Stimulated activated CD4-positive, alpha-beta T cell treated with anti-CD3 and anti-CD28 coated beads, Interleukin-2, amount 100 ng/mL, for 4 hours (primary cell): ENCODE measurements at places on chromosomes 5 and 9.

GRCh38 chr5:41770799-41771198, 99.4 kb downstream of the OXCT1 start:
- no peak for DNase-seq

GRCh38 chr5:95727764-95728191, 3.4 kb upstream of the RHOBTB3 start:
- DNase-seq: no peak

GRCh38 chr9:130286781-130287428, 21.3 kb downstream of the HMCN2 start:
- no peak for DNase-seq

DNA sequence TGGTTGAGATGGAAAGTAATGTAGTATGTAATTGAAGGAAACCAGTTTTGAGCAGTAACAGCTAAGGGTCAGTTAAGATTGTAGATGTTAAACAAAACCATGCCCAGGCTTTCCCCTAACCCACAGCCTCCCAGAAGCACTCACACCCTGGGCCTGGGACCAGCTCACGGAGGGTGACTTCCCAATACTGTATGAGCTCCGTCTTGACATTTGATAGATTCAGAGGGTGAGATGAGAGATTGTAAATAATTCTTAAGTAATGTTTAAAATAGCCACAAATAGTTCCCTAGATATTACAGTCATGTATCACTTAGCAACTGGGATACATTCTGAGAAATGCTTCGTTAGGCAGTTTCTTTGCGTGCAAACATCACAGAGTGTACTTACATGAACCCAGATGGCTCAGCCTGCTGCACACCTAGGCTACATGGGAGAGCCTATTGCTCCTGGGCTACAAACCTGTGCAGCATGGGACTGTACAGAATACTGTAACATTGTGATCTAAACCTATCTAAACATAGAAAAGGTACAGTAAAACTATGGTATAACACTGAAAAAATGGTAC, 140.7 kb downstream of the FANCC start:
- DNase-seq: no peak

DNA sequence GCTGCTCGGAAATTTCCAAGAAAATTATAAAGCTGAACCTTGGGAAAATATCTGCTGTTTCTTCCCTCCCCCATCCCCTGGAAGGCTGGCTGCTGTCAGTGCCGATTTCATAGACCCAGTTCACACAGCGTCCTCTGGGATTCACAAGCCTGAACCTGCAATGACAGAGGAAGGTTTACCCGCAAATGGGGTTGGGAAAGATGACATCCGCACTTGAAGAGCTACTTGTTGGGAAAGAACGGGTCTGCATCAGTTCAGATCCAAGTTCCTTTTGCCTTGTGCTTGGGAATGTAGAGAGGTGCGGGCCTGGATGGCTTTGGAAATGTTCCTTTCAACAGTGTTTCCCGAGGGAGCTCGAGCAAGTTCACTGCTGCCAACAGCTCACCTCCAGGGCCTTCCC, 13.9 kb downstream of the PCDH12 start:
- no peak for DNase-seq

GRCh38 chr5:175820230-175820629, 51.1 kb upstream of the CPLX2 start:
- DNase-seq: no peak

- no peak for DNase-seq
Measured at GRCh38 chr5:175281714-175282113, 162.3 kb downstream of the DRD1 start.

GRCh38 chr5:158373608-158374395, 514.9 kb upstream of the CLINT1 start:
- DNase-seq: no peak

DNA sequence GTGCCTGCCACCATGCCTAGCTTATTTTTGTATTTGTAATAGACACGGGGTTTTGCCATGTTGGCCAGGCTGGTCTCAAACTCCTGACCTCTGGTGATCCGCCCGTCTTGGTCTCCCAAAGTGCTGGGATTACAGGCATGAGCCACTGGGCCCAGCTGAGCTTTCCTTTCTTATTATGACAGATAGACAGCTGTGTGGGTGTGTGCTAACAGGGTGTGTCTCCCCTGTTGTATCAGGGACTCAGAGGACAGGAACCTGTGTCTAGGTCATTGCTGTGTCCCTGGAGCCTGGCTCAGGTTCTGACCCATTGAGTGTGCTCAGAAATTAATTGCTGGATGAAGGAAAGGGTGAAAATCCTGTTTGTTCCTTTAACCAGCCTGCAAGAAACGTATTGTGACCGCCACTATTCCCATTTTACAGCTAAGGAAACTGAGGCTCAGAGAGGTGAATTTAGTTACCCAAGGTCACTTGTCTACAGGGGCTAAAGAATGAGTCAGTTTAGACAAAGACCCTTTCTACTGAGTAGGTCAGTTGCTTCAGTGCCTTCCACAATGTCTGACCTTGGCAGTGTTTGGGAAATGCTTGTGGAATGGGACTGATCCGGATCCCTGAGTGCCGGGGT, 16.8 kb downstream of the NCS1 start:
- DNase-seq: no peak

DNA sequence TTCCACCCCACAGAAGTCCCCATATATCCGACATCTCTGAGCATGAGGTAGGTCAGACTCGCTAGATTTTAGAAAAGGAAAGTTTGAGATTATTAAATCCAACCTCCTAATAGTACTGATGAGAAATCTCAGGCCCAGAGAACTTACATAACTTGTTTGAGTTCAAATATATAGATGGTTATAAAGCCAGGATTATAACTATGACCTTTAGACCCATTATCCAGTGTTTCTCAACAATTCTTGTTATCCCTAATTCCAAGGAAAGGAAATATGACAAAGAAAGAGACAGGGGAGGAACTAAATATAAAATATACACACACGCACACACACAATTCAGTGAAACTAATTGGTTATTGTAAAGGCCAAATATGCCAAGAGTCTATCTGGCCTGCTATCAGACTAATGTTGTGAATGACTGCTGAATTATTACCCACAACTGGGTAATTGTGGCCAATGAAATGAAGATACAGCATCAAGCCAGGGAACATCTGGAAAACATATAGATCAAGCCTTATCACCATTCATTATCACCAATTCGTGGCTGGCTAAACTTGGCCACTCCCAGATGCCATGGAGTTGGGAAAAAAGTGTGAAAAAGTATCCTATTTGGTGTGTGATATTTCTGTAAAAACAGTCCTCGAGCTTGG, 248.4 kb downstream of the PRELID2 start:
- no peak for DNase-seq

DNA sequence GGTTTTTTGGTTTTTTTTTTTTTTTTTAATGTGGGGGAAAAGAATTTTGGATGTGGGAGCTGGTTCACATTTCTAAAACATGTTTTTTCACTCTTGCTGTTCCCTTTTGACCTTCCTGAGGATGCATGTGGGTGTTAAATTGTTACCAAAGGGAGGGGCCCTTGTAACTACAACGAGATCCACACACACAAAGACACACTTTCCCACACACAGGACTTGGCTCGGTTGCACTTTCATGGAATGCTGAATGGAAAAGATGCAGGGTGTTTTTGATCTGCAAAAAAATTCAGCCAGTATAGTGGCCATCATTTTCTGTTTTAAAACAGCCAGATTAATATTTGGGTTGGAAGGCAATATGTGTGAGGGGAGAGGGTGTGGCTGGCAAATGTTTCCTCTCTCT, 576.9 kb downstream of the EBF1 start:
- no peak for DNase-seq

DNA sequence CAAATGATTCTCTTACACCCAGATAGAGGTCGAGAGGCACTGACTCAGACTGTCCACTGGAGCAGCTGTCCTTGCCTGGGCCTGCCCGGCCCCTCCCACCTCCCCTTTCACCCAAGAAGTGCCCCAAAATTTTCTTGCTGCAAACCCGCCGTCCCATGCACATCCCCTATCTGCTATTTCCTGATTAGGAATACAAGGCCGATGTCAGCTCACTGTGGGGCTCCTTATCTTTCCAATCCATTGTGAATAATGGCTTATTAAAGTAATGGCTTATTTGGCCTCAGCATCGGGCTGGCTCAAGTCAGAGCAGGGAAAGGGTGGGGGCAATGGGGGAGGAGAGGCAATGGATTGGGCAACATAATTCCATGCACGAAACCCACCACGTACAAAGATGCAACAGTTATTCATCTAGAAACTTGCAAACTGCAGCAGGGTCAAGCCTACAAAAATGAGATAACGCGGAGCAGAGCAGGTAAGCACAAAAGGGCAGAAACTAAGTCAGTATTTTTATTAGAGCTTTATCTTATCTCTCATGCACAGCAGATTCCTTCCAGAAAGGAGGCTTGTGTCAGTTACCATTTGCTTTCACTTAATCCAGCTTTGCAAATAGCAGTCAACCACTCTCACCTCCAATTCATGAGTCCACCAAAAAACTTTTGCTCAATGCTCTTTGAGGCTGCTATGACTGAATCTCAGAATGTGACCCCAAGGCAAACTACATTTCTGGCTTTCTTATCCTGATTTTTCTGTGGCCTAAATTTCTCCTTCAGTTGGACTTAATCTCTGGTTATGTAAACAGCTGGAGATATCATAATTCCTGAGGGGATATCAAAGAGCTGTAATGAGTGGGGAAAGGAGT, 138.2 kb upstream of the OSMR start:
- DNase-seq: no peak

DNA sequence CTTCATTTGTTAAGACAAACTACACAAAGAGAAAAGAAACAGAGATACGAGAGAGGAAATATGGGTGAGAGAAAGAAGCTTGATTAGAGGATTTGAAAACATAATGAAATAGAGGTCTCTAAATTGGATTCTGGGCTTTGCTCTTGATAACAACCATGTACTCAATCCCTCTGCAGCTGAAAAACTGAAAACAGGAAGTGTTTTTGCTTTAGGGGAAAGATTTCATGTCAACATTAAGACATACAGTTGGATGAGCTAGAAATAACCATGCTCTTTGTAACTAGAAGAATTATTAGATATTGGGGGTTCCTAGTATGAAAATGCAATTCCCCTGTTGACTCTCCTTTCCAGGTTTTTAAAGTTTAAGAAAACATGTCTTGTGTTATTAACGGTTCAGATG, 21.9 kb downstream of the CRHBP start:
- no peak for DNase-seq

GRCh38 chr5:125112196-125112595, 365.8 kb upstream of the ZNF608 start:
- DNase-seq: no peak

- DNase-seq: no peak
Measured at GRCh38 chr9:77015327-77016048, 4.0 kb upstream of the FOXB2 start.

GRCh38 chr9:27601396-27601795, 28.1 kb upstream of the C9orf72 start:
- DNase-seq: no peak

GRCh38 chr9:82127465-82127864, 138.9 kb downstream of the SPATA31D1 start:
- DNase-seq: no peak

DNA sequence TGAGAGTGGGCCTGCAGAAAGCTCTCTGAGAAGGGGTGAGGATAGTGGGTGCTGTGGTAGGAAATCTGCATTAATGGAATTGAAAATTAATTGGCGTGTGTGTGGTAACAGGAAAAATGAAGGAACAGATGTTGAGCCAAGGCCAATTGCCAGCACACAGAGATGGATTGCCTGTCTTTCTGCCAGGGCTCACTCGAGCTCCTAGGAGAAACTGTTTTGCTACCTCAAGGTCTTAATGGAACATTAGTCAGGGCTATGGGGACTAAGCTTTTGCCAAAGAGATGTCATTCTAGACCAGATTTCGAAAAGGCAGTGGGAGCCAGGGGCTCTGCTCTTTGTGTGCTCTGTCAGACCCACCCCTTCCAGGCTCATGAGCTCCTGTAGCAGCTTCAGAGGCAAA, 124.0 kb upstream of the EFNA5 start:
- DNase-seq: no peak

GRCh38 chr5:123809594-123810221, 297.7 kb downstream of the CSNK1G3 start:
- no peak for DNase-seq

GRCh38 chr5:175195698-175196656, 248.0 kb downstream of the DRD1 start:
- DNase-seq: no peak

GRCh38 chr5:54171645-54172384, 138.6 kb downstream of the ARL15 start:
- no peak for DNase-seq

DNA sequence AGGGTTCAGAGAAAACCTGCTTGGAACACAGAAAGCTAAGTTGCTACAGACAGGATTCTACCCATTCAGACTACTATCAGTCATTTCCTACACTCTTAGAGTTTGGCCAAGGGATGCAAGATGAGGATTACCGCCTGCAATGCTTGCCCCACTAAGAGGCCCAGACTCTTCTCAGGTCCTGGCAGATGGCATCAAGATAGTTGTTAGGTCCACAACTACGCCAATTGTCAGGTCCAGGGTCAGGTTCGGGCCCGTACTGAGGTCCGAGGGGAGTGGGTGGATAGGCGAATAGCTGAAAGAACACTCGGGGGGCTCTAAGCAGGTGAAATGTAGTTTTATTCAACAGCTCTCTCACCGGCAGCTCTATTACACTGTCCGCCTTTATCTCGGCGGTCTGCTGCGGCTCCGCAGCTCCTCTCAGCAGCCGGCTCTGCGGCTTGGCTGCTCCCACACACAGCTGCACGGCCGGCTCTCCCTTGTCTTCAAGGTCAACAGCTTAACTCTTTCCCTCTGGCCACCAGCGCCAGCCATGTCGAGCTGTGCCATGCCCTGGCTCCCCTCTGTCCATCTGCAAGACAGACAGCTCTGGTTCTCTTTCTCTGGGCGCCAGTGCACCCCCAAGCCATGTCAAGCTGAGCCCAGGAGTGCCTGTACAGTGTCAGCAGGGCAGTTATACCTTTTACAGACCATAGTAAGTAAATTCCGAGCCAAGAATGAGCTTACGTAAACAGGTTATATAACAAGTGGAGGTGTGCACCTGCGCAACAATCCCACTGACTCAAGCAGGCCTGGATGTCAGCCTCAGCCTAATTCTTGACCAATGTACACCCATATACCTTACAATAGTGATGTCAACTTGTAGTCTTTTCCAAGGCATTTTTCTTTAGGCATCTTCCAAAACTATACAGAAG, 24.0 kb downstream of the ENC1 start:
- no peak for DNase-seq

- peak; percentile 5 for DNase-seq
Measured at GRCh38 chr5:159972538-159973362, 36.2 kb upstream of the TTC1 start.

- DNase-seq: no peak
Measured at GRCh38 chr5:51573835-51574234, 190.6 kb downstream of the ISL1 start.

DNA sequence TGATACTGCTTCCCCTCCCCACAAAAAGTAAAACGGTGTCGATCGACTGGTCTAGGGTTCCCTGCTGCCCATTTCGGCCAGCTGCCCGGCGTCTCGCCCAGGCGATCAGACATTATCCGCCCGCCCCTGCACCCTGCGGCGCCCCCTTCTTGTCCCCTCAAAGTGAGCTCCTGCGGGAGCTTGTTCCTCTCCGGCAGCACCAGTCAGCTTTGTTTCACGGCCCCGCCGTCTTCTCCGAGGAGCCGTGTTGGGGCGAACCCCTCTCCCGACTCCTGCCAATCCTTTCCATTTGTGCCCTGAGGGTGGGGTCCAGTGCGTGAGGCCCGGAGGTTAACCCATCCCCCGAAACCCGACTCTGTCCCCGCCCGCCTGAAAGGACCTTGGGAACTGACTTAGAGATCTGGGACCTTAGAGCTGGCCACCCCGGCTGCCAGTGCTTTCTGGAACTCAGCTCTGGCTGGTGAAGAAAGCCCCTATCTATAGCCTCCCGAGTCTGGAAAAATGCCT, 518 bp downstream of the UBE2B start:
- peak; percentile 7 for DNase-seq
